Activated CD4-positive, alpha-beta memory T cell treated with anti-CD3 and anti-CD28 coated beads for 36 hours (primary cell): ENCODE measurements at places on chromosomes 16 and 17. TPM values are rescaled to one million over a fixed set of nuclear protein-coding genes. Genes with fewer than 3 reads are reported as not detected.
A peak's percentile ranks its signal among the peaks of the same experiment; 100 is the strongest.

Gene PTX4
- total RNA-seq = not detected

Gene PABPN1L
- total RNA-seq = not detected

Gene NRN1L
- total RNA-seq = not detected

Gene RTN4RL1
- total RNA-seq = 0.21 TPM

Gene CD300LB
- not detected for total RNA-seq

Gene LPCAT2
- total RNA-seq = 0.12 TPM

Gene ADAMTS18
- not detected for total RNA-seq

Gene CIBAR2
- not detected for total RNA-seq

DNA sequence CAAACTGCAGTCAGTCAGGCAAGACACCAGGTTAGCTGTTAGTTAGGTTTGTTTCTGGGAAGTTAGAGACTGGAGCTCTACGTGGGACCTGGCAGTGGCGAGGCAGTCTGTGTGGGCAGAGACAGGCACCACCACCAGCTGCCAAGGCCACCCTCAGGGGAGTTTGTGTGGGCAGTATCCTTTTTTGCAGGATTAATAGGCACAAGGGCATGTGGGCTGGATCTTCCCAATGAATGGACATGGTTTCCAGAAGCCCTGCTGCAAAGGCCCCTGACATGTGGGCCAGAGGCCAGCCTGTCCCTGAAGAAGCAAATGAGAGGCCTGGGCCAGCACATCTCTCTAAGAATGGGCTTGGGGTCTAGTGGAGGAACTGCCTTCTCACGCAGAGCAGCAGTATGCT lies 19.2 kb upstream of the SREBF1 start:
- DNase-seq = no peak

GRCh38 chr17:29705386-29705785 lies 82.7 kb upstream of the CORO6 start:
- DNase-seq = no peak

- DNase-seq = no peak
Observed at GRCh38 chr17:73039282-73039681, 53.2 kb downstream of the SLC39A11 start.

- peak; percentile 90 for DNase-seq
Observed at GRCh38 chr16:68079626-68080344, 5.4 kb upstream of the NFATC3 start.

DNA sequence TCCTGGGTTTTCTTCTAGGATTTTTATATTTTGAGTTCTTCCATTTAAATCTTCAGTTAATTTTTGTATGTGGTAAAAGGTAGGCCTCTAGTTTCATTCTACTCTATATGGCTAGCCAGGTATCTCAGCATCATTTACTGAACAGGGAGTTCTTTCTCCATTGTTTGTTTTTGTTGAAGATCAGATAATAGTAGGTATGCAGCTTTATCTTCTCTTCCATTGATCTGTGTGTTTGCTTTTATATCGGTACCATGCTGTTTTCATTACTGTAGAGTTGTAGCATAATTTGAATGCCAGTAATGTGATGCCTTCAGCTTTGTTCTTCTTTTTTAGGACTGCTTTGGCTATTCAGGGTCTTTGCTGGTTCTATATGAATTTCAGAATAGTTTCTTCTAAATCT lies 77.3 kb downstream of the USP22 start:
- DNase-seq = no peak

DNA sequence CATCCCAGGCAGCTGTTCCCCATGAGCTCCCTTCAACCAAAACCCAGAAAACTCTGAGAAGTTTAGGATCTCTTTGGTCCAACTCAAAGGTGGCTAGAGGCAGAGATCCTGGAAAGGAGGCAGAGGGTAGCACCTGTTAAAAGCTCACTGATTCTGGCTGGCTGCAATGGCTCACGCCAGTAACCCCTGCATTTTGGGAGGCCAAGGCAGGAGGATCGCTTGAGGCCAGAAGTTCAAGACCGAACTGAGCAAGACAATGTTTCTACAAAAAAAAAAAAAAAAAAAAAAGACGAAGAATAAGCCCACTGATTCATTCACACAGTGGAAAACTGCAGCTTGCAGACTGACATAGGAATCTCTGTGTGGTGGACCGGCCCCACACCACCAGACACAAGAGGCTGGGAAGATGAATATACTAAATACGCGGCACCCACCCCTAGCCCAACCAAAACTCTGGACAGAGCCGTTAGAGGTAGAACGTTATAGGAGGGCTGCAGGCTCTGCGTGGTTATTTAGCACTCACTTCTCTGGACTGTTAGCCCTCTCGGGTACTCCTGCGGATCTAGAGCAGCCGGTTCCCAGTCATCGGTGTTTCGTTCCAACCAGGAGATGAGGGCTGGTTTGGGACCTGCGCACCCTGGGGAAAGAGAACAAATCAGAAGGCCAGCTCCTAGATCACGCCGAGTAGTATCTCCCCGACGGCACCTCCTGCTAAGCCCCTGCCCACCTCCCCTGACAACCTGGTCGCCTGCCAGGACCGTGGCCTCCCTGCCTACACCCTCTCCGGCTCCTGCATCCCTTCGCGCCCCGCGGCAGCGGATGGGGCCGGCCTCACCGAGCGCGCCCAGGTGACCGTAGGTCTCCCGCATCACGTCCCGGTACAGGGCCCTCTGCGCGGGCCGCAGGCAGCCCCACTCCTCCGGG lies 925 bp downstream of the ZNF689 start:
- peak; percentile 66 for DNase-seq

DNA sequence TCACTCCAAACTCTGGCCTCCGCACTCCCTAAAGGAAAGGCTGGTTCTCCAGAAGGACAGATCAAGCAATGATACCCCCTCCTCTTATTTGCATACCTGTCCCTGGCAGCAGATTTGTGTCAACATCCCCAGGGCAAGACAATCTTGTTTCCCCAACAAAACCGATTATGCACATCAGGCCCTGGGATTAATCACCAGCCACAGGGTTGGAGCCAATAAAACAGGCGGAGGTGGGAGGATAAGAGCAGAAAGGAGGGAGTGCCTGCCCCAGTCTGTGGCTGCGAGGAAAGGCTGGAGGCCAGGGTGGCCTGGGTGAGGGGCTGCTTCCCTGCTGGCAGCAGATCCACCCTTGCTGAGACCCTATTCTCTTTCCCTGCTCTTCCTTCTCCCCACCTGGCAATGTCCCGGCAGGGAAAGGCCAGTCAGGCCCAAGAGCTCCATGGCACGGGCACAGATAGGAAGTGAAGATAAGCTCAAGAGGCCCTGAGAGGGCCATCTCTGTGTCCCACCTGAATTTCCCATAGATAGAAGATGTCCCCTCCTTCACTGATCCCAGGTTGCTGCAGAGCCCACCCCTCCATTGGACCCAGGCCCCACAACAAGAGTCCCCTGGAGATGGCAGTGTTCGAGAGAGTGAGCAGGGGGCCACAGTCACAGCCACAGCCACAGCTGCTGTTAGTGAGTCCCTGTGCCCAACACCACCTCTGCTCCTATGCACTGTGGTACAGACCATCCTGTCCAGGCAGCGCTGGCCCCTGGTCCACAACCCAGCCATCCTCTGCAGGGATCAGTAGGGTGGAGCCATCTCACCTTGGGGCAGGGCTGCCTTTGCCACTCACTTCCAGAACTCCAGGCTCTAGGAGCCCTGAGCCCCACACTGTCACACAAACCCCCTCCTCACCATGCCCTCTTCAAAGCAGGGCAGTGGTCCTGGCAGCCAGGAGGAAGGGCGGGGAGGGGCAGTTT lies 137.5 kb downstream of the SDK2 start:
- no peak for DNase-seq

DNA sequence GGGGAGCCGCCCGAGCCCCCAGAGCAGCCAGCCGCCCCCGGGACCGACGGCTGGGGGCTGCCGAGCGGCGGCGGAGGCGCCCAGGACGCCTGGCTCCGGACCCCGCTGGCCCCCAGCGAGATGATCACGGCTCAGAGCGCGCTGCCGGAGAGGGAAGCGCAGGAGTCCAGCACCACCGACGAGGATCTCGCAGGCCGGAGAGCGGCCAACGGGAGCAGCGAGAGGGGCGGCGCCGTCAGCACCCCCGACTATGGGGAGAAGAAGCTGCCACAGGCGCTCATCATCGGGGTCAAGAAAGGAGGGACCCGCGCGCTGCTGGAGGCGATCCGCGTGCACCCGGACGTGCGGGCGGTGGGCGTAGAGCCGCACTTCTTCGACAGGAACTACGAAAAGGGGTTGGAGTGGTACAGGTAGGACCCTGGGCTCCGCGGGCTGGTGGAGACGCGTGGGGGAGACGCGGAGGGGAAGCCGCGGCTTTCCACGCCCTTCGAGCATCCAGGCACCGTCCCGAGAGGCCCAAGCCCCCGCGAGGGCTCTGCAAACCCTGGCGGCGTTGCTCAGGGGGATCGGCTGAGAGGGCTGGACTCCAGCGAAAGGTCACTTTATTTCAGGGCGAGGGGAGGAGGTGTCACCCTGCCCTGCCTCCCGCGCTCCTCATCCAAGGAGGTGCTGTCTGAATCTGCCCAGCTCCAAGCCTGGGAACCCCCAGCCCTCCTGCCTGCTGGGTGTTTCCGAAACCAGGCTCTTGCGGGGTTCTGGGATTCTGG lies 1.2 kb downstream of the HS3ST4 start:
- DNase-seq = no peak

GRCh38 chr16:73845238-73846006 lies 451.2 kb upstream of the PSMD7 start:
- DNase-seq = no peak

DNA sequence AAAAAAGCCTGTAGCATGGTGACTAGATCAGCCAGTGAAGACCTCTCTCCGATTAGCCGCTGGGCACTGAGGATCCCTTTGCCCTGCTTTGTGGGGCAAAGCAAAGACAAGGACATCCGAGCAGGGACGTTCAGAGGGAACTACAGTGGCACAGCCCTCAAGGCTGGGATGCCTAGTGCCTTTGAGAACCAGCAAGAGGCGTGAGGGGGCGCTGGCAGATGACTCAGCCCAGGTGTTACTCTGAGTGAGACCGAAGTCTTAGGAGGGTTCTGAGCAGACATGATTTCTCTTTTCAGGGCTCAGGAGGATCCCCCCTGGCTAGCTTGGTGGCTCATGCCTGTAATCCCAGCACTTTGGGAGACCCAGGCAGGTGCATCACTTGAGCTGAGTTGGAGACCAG lies 178.6 kb downstream of the CPPED1 start:
- DNase-seq = peak; percentile 34

DNA sequence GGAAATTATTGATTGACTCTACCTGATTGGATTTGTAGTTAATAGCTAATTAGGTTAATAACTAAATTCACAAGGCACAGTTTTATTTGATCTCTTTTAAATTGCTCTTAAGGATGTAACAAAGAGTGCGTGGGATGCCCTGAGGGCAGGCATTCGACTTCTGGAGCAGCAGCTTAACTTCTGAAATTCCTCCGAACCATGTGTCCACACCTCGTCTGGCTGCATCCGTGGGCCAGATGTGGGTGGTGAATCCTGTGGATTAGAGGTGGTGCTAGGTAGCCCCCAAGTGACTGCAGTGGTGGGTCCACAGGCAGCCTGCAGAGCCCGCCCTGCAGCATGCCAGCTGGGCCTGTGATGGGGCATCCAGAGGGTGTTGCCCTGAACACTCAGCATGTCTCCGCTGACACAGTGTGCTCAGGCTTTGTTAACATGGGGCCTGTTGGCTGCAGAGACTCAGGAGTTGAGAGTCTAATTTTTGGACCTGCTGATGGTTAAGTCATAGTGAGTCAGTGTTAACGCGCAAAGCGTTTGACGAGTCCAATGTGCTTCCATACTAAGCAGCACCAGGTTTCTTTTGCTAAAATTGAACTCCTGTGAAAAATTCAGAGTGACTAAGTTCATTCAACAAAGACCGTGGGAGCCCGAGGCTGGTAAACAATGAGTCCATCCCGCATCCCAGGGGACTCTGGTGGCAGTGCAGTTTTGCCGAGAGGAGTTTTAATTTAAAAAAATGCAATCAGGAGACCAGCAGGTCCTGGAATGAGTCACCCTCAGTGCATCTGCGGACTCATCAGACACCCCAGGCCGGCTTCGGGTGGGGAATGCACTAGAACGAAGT lies 3.8 kb upstream of the NPB start:
- DNase-seq = no peak

- no peak for DNase-seq
Observed at GRCh38 chr16:11020388-11020787, 76.0 kb downstream of the CLEC16A start.
